GM12891 (cell line): ENCODE measurements at places on chromosomes 5 and 9.

GRCh38 chr5:59276325-59276675 lies 617.2 kb downstream of the PDE4D start:
- no peak for DNase-seq

DNA sequence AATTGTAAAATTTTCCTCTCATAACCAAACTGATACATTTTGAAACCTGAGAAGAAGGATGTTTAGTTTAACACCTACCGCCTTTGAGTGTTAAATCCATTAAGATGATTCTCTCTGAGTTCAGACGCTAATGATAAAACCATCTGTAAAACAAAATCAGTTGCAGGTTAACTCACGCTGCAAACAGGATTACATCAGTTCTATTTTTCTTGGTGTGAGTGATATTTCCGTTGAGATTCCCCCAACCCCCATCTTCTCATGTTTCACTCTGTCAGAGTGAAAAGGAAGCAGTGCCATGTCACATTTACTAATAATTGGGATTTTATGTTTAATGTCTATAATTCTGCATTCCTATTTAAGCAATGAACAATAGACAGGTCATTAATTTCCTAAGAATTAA lies 146.5 kb downstream of the FANCC start:
- no peak for DNase-seq

DNA sequence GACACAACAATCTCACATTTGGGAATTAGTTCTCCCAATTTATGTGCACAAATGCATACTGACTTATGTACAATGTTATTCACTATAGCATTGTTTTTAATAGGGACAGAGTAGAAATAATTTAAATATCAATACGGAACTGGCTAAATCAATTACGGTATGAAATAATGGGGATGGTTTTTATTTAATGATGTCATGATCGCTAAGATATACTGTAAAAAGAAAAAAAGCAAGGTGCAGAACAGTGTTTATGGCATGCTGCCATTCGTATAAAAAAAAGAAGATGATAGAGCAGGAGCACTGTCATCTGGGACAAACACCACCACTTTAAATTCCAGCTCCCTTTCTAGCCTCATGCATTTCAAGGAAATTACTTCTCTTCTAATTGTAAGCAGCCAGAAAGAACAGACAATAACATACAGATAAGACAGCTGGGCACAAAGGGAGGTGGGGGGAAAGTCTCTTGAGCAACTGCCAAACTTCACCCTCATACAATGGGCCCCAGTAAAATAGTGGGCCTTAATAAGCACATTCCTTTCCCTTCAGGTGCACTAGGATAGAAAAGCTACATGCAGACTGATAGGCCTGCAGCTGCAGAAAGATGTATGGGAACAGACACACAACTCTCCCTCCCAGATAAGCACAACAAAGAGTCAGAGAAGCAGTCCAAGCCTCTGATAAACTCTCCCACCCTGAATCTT lies 8.4 kb downstream of the SREK1IP1 start:
- DNase-seq, result no peak

DNA sequence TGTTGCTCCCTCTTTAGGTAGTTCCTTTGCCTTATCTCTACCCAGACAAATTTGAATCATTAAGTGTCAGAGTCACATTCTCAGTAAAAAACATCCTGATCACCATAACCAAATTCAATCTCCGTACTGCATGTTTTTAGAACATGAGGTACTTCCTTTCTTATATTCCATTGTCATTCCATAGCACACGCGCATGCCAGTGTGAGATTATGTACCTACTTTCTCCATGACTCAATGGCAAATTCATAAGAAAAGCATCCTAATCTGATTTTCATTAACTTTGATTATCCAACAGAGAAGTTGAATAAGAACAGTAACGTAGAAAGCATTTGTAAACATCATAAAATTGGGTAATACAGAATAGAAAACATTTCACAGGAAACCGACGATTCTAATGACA lies 1118.6 kb upstream of the CDH9 start:
- DNase-seq, result no peak

DNA sequence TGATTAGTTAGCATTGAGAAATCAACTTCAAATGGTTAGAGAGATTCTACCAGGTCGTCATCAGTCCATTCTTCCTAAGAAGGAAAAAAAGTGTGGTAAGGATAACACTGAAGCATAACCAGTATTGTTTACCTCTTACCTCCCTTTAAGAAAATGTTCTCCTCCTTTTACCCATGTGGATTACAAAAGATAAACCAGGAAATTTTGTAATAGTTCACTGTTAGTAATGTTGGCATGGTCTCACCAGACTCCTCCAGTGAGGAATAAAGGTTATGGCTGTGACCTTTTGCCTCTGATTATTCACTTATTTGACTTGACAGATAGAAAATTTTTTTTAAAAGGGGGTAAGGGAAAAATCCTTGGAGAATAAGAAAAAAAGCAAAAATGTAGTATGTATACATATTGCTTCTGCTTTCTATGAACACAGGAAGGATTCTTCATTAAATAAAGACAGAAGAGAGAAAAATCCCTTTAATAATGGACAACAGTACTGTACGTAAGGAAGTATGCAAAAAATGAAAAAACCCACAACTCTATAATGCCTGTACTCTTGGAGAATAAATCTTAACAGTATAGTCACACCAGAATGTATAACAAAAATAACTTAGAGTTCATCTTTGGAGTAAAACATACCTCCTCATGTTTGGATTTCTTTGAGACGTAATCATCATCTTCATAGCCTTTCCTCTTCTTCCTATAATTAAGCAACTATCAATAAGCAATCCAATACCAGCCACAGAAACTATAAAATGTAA lies 18.1 kb downstream of the CCNH start:
- no peak for DNase-seq

DNA sequence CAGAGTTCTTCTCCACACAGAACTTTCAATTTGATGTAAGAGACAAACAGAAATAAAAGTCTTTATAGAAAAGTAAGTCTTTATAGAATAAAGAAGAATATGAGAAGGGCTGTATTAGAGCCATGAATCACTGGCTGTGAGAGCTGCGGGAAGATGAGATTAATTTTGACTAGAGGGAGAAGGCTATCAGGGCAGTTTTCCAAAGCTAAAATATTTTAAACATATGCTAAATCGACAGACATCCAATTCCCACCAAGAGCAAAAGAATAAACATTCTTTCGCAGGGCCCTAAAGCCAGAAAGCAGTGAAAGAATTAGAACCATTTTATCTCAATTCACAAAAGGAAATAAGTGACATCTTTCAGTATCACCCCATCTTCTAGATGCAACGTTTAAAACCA lies 208.3 kb upstream of the MAP3K1 start:
- DNase-seq, result no peak

GRCh38 chr5:97998941-97999340 lies 774.5 kb upstream of the RGMB start:
- DNase-seq, result no peak

- DNase-seq, result no peak
Measured at GRCh38 chr5:54616031-54616430, 98.5 kb downstream of the SNX18 start.

- DNase-seq, result no peak
Measured at GRCh38 chr9:22308177-22308576, 138.4 kb upstream of the DMRTA1 start.

GRCh38 chr5:81817980-81818379 lies 67.1 kb upstream of the SSBP2 start:
- no peak for DNase-seq

GRCh38 chr5:144260121-144260520 lies 89.4 kb downstream of the KCTD16 start:
- no peak for DNase-seq

GRCh38 chr5:171541341-171541776 lies 121.9 kb downstream of the FGF18 start:
- no peak for DNase-seq

DNA sequence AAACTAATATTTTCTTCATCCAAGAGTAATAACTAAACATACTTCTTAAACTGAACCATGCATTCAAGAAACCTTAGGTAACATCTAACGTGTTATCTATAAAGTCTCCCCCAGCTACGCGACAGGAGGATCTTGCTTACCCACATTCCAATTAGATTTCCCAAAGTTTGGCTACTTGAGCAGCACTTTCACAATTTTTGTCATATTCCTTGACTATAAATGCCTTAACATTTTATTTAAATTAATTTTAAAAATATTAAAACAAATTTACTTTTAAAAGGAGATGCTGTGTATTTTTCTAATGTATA lies 25.3 kb upstream of the IFNE start:
- no peak for DNase-seq

DNA sequence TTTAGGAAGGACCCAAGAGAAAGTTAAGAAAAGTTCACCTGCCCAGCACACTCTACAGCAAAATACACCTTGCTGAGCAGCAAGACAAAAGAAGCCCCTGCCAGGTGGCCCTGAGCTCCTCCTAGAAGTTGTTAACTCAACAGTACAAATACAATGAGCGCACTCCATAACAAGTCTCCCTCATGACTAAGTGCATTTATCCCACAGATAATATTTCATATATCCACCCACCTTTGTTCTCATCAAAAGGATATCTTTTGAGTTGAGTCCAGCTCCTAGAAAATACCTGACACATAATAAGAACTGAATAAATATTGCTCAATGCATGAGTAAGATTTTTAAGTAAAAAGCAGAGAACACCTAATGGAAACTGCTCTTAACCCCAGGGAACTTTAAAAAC lies 73.3 kb downstream of the ABCA1 start:
- DNase-seq, result no peak

DNA sequence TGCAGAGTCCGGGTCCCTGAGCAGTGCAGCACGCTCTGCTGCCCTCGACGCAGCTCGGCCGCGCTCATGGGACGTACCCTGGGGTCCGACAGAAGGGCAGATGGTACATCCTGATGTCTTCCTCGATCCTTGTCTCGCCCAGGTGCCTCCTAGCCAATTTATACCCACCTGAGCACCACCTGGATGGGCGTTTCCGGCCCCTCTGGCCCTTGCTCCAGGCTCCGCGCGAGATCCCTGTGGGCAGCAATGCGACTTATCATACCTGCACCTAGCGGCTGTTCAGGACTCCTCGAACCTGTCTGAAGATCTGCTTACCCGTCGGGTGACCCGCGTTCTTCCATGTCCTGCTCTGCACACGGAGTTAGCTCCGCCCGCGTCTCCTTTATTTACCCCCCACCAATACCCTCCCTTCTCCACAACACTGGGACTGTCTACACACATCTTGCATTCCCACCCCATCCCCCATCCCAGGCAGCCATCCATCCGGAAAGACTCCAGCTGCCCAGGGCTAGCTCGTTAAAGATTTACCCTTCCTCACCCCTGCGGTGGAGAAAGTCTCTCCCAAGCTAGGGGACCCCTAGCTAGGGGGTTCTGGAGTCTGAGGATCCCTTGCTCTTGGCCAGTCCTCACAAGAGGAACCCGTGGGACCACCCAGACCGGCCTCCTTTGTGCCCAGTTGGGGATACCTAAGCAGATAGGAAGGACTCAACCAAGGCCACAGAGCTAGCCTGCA lies at the start of gene KIF12:
Gene KIF12, minus strand, starts transcription at position 357 of the 733 bp plus-strand sequence. Its CDS starts 16 bp downstream, at position 341.
- no peak for DNase-seq

DNA sequence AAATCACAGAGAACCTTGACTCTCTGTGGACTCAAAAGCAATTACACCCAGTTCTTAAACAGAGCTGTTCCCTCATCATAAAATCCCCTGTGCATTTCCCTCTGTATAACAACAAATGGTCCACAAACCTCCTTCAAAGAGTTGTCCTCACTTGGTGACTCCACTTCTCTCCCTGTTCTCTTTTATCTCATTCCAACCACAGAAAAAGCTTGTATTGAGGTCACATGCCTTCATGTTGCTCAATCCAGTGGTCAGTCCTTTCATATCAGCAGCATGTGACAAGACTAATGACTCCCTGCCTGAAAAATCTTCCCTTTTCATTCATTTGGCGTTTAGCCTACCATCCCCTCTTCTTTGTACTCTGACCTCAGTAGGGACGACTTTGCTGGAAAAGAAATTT lies 158.0 kb downstream of the DEPDC1B start:
- DNase-seq, result no peak

- DNase-seq, result no peak
Measured at GRCh38 chr5:67732471-67732870, 483.1 kb upstream of the PIK3R1 start.

GRCh38 chr9:120386390-120387131 lies 193.4 kb downstream of the CDK5RAP2 start:
- no peak for DNase-seq

DNA sequence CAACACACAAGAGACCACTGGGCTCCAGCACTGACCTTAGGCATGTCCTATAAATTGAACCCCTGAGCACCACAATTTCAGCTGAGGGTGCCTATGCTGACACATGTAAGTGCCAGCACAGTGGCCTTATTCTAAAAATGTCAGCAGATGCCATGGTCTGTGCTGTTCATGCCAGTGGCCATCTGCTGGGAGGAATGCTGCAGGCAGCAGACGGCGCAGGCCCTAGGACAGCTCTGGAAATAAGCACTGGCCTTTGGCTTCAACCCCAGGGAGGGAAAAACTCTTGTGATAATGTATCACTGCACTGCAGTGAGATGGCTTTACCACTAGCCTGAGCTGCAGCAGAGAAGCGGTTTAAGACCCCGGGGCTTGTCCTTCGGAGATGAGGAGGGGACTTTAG lies 98.5 kb downstream of the SYK start:
- no peak for DNase-seq

DNA sequence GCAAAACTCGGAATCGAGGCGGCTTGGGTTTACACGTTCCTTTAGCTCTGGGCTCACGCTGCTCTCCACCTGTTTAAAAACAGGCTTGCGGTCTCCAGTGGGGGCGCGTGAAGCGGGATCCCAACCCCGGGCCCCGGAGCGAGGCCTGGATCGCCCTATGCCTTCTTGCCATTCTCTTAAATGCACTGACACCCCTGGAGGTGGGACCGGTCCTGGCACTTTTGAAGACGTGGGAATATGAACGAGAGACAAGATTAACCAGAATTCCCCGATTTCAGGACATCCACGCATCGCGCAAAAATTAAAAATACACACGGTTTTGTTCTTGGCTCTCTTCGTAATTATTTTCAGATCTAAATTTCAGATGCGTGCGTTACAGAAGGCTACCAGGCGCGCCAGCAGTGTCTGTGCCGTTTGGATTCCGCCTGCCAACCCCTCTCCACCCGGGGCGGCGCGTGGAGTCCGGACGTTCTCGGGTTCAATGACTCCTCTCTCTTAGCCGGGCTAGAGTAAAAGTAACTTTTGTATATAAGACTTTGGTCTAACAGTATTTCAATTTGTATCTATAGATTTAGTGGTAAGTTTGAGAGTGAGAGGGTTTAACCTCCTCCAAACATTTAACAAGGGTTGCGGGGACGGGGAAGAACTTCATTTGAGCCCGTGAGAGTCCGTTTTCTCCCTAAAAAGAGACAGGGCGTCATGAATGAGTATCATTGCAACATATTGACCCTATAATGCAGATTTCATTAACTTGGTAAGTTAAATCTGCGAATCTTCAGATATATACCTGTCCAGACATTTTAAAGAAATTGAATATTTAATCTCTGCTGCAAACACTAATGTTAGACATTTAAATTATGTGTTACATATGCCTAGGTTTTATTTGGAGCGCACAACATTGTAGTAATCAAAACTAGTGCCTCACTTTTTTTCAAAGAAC lies 3.8 kb downstream of the FOXD1 start:
- no peak for DNase-seq
